ENCODE measurements at places on chromosomes 12 and 14. TPM values are rescaled to one million over a fixed set of nuclear protein-coding genes. Genes with fewer than 3 reads are reported as not detected.
A peak's percentile ranks its signal among the peaks of the same experiment; 100 is the strongest.

The SLC17A8 gene
- total RNA-seq: not detected

The SRRM4 gene
- 10.8 TPM for total RNA-seq

- no peak for DNase-seq
These were observed 202.7 kb upstream of the PRICKLE1 start for GRCh38 chr12:42792265-42792664.

DNA sequence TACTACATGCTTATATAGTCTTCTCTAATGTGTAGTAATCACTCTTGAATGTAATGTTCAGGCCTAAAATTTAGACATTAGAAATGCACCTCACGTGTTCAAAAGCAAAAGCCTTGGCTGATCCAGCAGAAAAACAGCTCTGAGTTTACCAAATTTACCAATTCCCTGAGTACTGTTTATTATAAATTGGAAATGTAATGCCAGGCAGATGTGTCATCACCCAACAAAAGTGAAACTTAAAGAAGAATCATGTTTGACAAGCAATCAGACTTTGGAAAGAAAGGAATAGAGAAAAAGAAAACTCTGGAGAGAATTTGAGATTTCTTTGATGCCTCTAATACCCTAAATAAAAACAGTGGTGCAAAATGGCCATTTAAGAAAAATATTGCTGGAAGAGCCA lies 26.5 kb upstream of the STRAP start:
- no peak for DNase-seq

DNA sequence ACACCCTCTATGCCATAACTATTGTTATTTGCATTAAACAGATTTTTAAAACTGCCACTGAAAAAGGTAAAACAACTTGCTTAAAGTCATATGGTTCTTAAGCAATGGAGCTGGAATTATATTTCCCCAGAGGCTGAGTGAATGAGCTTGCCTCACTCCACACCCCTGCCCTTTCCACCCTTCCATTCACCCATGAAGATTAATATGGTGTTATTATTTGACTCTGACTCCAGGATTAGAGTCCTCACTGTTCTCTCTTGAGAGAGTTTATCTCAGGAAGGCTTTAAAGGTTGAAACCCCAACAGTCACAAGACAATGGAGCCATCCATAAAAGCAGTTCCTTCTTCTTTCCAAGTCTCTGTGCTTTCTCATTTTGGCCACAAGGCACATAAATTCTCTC lies 84.9 kb downstream of the RTN1 start:
- no peak for DNase-seq

DNA sequence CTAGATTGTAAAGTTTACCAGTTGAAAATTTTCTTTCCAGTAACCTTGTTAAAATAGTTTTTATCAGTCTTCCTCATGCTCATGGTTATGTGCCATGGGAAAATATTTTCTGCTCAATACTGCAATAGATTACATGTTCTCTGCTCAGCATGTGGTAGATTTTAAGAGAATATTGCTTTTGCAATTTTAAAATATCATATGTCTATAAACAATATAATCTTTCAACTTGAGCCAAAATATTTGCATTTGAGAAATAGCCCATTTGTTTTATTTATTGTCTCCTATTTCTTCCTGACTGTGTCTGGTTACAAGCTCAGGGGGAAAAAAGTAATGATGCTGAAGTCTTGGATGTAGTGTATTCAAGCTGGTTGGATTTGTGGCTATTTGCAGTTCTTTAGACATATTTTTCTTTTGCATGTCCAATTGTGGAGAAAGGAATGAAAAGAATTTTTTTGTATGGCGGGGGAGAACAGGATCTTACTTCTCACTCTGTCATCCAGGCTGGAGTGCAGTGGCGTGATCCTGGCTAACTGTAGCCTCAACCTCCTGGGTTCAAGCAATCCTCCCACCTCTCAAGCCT lies 342.6 kb upstream of the NAV3 start:
- DNase-seq: no peak

DNA sequence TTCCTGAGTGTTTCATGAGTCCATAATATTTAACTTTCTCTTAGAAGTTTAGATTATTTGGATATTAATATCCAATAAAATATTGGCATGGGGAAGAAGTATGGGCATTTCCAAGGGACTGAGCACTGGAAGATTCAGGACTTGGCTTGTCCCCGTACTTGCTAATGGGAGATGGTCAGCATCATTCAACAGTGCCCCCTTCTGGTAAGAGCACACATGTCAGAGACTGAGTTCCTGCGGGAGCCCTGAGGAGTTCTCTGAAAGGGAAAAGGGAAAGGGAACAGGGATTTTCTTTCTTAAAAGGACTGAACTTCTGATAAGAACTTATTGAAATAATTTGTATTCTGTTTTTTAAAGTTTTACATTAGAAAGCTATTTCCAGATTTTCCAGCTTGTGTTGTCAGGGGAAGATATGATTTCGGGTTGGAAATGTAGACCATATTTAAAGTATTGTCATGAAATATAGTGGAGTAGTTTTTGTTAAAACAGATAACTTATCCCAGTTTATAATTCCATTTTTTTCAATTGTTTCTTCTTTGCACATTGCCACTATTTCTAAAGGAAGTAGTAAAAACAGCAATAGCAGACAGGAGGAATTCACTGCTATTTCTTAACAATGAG lies 59.8 kb upstream of the C12orf71 start:
- DNase-seq: peak; percentile 62

DNA sequence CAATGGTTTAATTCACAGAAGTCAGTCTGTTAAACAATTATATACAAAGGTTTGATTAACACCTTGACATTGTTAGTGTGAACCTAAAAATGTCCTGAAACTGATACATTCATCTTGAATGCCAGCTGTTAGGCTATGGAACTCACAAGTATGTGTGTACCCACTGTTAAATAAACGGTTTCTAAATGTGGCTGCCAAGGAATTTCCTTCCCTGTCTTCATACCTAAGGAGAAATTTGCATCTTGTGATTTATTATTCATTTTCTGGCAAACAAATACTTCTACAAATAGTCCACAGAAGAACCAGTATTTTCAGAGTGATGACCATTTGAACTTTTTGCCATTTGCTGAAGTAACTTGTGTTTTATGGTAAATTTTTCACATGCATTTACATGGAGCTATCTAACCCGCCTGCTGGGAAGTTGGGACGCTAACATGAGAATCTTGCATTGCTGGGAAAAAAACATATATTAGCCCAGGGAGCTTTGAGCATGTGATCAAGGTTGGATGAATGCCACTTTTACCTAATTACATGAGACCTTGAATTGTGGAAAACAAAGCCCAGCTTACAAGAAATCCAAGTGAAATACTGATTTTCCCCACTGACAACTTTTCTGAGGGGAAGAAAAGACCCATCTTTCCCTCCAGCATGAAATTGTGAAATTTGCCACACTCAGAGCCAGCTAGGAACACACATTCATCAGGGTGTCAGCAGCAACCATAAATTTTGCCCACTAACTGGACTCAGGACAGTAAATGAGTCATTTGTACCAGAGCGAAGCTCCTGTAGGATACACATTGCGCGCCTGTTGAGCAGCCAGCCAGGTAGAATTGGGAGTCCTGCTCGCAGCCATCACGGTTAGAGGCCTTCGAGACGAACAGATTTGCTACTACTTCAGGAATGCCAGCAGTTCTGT lies 118.0 kb downstream of the KICS2 start:
- DNase-seq: no peak

- DNase-seq: no peak
These were observed 98.9 kb downstream of the ACSS3 start for GRCh38 chr12:81176796-81177195.

- DNase-seq: no peak
These were observed 304 bp downstream of the KCTD10 start for GRCh38 chr12:109476807-109477184.

DNA sequence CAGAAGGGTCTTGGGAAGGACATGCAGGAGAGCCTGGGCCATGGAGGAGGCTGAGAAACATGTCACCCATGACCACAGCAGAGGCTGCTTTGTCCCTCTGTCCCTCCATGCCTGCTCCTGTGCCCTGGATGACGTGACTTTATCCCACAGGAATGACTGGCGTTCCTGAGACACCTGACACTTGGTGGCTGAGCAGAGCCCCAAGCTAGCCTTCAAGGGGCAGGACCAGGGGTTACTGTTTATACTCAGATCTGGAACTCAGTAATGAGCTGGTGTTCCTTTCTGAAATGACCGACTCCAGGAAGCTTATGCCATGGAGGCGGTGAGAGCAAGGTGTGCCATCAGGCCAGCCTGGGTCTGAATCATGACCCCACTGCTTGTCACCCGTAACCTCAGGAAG lies 44.2 kb downstream of the ZFP36L1 start:
- no peak for DNase-seq

GRCh38 chr14:77143071-77143470 lies 1.5 kb upstream of the ZDHHC22 start:
- DNase-seq: no peak

GRCh38 chr12:119728444-119728745 lies 60.5 kb downstream of the PRKAB1 start:
- no peak for DNase-seq

Measured in neural crest cell (in vitro differentiated cells).